Activated CD4-positive, alpha-beta T cell treated with anti-CD3 and anti-CD28 coated beads for 1 hour (primary cell): ENCODE measurements at places on chromosomes 1 and 21.

GRCh38 chr1:226001963-226002666, 3.0 kb upstream of the SDE2 start:
- DNase-seq: peak; percentile 32

GRCh38 chr1:42259739-42260064, 75.3 kb downstream of the FOXJ3 start:
- DNase-seq: no peak

DNA sequence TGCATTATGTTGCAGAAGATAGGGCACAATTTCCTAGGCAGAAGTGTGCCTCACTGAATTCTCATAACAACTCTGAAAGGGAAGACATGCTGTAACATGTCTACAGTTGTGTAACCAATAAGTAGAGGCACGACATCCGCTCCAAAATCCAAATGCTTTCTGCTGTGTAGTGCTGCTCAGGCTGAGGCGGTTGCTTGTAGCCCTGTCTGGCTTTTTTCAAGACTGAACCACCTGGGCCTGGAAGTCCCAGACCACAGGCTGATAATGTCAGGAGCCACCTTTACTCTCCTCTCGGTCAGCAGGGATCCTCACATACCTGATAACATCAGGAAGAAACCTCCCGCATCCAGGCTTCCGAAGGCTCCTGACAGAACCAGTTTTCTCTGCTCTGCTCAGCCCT, 10.9 kb downstream of the AKNAD1 start:
- no peak for DNase-seq

GRCh38 chr1:31216016-31216415, 23.7 kb downstream of the NKAIN1 start:
- no peak for DNase-seq

- no peak for DNase-seq
Measured at GRCh38 chr1:178643831-178644230, 81.2 kb upstream of the RALGPS2 start.
